ENCODE measurements at places on chromosomes 4 and X.
A peak's percentile ranks its signal among the peaks of the same experiment; 100 is the strongest.

DNA sequence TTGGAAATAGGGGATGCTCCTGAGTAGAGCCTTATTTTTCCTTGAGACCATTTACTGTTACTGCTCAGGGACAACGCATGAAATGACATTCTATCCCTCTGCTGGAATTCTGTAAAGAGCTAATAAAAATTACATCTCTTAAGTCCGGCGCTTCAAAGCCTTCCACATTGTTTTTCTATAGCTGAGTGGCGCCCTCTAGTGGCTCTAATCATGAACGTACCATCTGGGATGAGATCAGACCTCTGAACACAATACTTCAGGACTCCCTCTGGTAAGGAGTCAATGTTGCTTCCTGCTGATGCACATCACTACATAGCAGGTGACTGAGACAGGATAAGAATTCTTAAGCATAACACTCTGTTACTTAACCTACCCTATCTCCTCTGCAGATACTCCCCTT is 6.0 kb downstream of the HMGN5 start:
- DNase-seq: peak; percentile 67

DNA sequence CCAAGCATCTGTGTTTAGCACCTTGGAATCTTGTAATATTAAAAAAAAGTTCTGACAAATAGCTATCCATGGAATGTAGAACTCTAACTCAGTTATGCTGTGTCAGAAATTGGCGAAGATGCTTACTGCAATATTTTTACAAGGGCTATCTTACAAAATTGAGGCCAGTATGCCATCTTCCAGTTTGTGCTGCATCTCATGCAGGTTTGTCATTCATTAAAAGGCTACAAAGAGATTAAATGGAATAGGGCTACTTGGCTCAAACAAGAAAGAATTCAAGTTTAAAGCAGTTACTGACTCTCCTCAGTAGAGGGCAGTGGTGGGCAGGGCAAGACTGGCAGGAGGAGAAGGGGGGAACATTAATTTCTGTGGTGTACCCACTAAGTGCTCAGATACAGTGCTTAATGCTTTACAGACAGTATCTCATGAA is 66.5 kb downstream of the SHROOM4 start:
- no peak for DNase-seq

- DNase-seq: no peak
Observed at GRCh38 chr4:81743731-81744435, 272.2 kb upstream of the RASGEF1B start.

GRCh38 chrX:31168551-31168950 is 96.7 kb upstream of the FTHL17 start:
- DNase-seq: no peak

GRCh38 chr4:167100120-167100519 is 134.2 kb downstream of the SPOCK3 start:
- DNase-seq: no peak

DNA sequence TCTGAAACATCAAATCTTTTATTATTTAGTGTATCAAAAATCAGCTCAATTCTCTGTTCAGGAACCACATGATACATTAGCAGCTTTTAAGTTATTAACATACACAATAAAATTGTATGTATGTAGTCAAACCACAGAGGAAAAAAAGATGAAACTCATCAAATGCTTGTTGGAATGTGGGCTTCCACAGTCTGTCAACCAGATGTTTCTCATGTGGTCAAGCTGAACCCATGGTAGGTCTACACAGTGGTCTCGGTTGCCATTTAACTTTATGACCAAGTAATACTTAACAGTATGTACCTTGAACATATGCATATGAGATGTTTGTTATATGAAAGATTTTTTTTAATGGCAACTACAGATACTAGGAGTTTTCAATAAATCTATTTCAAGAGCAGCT is 427.8 kb downstream of the IL15 start:
- DNase-seq: no peak

DNA sequence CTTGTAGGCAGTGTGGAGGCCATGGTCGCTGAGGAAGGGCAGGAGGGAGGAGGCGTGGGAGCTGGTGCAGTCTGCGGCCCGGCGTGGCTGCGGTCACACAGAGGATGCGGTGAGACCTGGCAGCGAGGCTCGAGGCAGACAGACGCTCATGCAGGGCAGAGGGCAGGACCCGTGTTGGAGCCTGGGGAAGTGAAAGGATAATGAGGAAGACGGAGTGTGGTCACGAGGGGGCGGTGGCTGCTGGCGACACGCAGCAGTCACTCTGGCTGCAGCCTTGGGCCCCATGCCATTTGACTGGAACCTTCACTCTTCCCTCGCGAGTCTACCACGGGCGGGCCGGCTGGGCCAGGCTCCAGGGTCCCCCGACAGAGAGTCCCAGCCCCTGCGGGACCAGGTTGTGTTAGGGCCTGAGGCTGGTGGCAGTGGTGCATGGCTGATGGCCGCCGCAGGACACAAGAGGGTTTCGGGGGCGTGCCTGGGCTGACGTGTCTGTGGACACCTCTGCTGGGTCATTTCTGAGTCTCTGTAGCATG is 68.8 kb upstream of the HGFAC start:
- DNase-seq: no peak

DNA sequence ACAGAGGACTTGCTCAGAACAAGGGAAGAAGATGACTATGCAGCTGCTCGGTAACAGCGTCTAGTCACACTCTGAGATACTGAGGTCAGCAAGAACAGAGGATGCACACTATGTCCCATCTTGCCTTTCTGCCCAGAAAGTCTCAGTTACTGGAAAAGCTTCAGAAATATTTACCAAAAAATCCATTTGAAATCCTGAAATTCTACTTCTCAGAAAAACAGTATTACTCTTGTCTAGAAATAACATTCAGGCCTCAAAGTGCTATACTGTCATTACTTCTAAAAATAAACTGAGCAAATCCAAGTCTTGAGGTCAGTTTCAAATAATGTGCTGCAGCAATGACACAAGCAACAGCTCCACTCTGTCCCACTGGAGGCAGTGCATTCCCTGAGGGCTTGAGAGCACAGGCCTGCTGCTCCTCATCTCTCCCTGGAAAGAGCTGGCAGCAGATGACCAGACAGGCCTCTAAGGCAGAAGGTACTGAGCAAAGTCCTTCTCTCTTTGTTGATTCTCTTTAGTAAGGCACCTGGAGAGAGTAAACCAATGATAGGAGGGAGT is 76.9 kb downstream of the CAMK2D start:
- peak; percentile 68 for DNase-seq

DNA sequence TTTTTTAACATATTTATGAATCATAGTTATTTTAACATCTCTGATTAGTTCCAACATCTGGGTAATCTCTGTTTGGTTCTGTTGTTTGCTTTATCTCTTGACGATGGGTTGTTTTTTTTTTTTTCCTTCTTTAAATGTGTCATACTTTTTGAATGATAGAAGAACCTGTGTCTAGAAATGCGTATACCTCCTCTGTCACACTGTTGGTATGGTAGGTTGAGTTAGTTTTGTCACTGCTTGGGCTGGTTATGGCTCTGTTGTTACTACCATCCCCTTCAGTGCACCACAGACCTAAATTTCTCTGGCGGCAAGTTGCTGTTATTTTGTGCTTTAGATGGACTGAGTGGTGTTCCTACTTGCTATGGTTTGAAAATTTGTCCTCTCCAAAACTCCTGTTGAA is 16.8 kb downstream of the STIM2 start:
- DNase-seq: no peak

DNA sequence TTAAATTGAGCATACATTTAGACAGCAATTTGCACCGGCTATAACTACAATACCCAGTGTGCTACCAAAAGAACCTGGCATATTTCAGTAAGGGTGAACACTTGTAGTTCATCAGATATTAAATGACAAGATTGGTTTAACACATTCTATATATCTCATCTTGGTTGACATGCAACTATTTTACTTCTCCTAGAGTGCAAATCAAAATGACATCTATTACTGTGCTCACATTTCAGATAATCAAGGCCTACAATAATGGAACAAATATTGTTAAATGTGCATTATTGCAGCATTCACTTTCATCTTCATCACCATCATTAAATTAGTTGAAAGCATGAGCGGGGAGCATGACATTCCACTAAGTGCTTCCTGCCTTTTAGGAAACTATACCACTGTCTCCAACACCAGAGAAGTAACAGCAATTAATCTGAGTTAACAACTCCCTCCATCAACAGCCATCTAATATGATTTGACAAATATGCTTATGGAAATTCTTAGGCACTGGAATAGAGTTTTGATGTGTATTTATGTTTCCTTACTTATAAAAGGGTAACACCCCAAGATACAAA is 209.8 kb upstream of the SLIT2 start:
- no peak for DNase-seq

DNA sequence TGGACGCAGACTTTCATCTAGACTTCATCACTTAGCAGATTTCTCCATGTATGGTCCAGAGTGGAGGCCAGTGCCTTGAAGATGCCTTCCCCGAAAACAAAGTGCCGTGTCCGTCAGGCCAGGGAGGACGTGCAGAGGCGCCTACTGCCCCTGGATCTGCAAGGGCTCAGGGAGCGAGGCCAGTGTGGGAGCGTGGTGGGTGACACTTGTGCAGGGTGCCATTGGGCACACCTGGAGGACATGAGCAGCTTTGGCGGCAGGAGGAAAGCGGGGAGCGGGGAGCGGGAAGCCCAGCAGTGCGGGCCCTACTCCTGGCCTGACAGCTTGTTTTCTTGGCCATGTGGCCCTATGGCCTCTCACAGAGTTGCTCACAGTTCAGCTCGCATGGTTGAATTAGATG is 25.8 kb downstream of the WFS1 start:
- no peak for DNase-seq

DNA sequence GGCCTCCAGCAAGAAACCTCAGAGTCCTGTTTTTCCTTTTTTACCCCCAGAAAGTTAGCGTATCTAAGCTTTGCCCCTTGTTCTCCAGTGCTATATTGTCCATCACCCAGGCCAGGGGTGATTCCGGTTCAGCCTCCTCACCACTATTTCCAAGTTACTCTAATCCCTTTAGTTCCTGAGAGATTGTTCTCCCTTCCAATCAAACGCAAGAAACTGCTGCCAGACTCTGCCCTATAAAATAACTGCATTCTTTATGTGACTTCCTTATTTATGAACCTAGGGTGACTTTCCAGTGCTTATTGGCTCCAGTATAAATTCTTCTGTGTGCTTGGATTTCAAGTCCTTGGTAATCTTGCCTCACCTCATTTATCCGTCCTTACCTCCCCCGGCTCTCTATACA is 65.7 kb downstream of the CLCN5 start:
- DNase-seq: no peak

DNA sequence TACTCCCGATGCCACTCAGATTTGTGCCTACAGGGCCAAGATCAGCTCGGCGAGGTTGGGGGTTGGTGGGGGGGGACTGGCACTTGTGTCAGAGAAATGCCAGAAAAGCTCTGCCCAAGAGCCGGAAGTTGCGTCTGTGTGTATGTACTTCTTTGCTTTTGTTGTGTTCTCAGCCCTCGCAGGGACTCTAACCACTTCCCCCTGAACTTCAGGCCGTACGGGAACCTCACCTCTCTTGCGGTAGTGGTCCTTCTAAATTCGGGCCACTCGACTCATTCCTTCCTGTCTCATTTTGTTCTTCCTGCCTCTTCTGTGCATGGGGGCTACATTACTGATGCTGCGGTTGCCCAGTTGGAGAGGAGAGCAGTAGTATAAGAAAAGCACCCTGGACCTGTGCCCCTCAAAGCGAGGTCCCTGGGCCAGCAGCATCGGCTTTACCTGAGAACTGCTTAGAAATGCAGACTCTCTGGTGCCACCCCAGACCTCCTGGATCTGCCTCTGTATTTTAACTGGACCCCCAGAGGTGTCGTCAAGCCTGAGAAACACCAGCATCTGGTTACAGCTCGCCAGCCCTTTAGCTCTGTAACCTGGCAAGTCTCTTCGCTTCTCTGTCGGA is 146.3 kb upstream of the RPS6KA3 start:
- DNase-seq: peak; percentile 78

All from activated CD8-positive, alpha-beta memory T cell treated with anti-CD3 and anti-CD28 coated beads, Interleukin-2, amount 10 ng/mL, durations not matched to agents 7 days and 5 days (primary cell).